IPS DF 19.7 (cell line): ENCODE measurements at places on chromosomes 1 and 21.

DNA sequence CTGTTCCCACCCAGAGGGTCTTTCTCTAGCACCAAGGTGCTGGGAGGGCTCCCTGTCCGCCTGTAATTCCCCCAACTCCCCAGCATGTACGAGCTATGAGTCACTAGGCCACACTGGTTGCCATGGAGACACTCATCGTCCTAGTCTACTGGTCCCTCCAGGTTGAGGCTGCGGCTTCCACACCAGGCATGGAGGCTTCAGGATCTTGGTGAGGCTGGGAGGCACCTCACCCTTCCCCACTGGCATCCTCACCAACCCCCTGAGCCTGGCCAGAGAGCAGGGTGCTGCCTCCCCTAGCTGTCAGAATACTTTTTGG, 75.6 kb upstream of the KAZN start:
- peak; percentile 20 for DNase-seq

GRCh38 chr1:83619170-83619896, 379.6 kb downstream of the TTLL7 start:
- no peak for DNase-seq

DNA sequence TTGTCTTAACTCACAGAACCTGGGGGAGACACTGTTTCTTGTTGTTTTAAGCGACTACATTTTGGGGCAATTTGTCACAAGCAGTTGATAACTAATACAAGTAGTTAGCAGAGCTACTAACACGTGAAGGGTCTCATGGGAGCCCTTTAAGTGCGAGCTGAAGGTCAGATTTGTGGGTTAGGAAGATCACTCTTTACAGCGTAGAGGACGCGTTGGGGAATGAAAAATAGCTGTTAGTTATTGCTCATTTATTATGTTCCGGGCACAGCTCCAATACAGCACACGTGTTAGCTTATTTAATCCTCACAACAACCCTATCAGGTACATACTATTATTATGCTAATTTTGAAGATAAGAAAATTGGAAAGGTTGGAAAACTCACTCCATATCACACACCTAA, 95.9 kb downstream of the ACTL8 start:
- no peak for DNase-seq

GRCh38 chr1:155300553-155301329, 497 bp downstream of the PKLR start:
- DNase-seq = no peak

DNA sequence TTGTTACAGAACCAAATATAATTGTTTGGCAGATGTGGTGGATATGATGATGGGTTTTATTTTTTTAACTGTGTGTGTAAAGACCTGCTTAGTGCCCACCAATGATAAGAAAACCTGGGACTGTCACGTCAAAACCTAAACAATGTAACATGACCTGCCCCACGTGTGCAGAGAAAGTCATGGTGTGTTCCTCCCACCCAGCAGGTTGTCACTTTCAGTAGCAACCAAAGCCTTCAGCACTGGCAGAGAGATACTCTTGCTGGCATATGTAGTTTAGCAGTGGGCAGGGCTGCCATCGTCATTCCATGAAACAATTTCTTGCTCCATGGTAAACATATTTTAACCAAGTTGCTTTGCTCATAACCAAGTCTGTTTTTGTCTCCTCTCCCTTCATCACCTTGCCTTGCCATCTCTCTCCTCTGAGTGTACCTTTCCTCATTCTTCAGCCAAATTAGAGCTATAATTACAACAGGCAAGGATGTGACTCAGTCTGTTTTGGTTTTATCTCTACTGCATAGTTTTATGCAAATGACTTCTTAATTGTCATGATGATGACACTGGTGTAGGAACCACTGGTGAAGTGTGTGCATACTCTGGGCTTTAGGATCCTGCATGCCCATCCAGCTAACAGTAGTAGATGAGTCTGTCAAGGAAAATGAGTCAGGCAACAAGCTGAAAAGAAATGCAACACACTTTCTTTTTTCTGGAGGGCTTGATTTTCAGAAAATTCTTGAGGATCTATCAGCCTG, 150.3 kb downstream of the EDEM3 start:
- DNase-seq = no peak

DNA sequence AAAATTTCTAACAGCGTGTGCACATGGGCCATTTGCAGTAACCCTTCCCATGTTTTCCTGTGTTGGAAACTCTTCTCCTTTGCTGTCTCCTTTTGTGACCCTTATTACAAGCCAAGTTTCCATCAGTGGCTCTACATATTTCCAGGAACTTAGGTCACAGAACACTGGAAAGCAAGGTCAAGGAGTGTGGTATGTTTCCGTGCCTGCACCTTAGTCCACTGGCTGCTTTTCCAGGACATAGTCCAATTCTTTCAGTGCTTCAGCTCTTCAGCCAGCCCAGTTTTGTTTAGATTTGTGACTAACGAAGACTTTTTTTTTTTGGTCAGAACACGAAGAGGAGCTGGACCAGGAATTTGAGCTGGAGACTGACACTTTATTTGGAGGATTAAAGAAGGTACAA, 33.8 kb downstream of the HHAT start:
- DNase-seq = no peak

GRCh38 chr1:209249785-209250440, 333.6 kb upstream of the CAMK1G start:
- no peak for DNase-seq

DNA sequence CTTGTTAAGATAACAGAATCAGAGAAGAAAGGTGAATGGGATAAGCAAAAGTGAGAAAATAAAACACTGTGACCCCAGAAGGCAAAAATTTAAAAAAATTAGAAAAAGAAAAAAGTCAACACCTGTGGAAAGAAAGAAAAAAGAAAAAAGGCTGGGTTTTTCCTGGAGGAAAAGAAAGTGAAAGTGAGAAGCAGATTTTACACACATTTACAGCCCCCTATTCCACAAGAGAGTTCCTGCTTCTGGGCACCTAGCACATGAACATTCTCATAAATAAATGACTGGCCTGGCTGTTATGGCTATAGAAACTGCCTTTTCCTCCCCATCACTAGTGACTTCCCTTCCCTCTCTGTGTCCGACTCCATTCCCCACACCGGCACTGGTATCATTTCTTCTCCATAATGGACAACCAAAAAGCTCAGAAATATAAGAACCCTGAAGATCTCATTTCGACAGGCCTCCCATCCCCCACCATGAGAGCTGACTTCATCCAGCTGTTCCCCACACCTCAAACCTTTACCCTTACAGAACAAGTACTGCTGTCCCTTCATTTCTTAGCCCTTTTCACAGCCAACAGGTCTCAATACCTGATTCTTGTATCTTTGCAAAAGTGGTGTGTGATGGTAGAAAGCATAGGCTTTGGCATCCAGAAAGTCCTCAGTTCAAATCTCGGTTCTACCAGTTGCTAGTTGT, 12.6 kb downstream of the MTF1 start:
- no peak for DNase-seq

GRCh38 chr1:220430059-220430458, 97.9 kb upstream of the MARK1 start:
- DNase-seq = peak; percentile 20

GRCh38 chr1:178743801-178744200, 18.8 kb downstream of the RALGPS2 start:
- DNase-seq = no peak

DNA sequence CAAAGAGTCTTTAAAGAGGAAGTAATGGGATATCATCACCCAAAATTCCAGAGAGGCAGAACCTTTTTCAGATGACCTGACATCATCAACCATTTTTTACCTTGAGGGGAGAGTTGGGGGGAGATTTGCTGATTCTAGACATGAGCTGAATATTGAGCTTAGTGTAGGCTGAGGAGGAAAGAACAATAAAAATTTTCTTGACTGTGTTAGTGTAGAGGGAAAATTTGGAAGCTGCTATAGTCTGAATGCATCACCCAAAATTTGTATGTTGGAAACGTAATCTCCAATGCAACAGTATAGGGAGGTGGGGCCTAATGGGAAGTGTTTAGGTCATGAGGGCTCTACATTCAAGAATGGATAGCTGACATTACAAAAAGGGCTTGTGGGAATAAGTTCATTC, 17.8 kb upstream of the CD84 start:
- no peak for DNase-seq

DNA sequence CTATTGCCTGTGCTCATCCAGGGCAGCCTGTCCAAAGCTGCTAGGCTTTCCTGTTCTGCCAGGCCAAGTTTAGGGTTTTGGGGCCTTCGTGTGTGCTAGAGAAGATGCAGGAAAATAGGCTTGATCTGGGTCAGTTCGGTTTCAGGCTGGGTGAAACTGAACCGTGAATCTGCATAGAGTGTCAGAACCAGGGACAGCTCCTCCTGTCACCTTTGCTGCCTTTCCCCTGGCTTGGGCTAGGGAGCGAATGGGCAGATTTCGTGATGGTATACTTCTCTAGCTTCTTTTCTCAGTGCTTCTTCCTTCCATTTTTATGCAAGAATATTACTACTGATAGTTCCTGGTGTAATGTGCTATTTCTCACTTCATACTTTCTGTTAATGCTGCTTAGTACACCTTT, 6.0 kb upstream of the AGO1 start:
- no peak for DNase-seq

DNA sequence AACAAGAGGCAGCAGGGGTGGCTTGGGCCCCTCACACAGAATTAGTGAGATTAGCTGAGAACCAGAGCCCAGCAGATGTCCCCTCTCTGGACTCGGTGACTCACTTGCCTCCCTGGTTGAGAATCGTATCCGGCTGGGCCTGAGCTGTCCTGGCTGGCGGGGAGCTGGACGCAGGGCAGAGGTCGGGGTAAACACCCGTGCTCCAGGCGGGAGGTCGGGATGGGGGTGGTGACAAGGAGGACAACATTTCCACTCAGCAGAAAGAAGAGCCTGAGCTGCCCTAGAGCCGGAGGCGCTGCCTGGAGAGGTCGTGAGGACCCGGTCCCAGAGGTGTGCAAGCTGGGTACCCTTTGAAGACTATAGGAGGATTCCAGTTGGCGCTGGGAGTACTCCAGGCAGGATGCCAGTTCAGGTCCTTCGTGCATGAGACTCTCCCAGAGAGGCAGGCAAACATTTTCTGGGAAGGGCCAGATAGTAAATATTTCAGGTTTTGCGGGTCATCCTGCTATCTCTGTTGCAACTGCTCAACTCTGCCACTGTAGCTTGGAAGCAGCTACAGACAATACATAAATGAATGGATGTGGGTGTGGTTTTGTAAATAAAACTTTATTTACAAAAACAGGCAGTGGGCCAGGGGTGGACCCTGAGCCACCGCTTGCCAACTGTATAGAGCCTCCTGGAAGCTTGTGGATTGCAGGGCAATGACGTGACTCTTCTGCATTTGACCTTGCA, 116.8 kb upstream of the WNT4 start:
- DNase-seq = no peak

GRCh38 chr1:186679924-186680244, 339 bp downstream of the PTGS2 start:
- DNase-seq = no peak

DNA sequence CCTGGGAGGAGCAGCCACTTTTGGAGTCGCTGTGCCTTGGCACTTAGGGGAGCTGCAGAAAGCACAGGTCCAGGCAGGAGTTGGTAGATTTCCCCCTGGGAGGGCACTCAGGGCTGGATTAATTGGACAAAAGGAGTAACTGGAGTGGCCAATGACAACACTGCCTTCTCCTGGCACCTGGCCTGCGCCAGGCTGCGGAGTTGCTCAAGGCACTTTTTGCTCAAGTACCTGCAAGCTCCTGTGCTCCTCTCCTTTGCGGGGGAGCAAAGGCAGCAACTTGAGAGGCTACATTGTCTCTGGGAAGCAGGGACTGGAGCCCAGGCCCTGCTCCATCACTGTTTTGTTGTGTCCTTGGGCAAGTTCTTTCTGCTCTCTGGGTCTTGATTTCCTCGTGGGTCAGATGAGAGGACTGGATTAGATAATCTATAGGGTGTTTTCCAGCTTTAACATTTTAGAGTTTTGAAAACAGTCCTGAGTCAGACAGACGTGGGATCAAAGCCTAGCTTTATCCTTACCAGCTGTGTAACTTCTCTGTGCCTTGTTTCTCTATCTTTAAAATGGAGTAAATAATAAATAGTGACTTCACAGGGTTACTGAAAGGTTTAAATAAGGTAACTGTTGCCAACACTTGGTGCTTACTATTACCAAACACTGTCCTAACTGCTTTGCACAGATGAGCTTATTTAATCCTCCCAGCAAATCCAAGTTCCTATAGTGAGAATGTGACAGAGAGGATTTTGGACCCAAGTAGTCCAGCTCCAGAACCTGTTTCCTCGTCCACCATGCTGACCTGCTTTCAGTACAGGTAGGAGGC, 18.0 kb upstream of the GRHL3 start:
- no peak for DNase-seq

DNA sequence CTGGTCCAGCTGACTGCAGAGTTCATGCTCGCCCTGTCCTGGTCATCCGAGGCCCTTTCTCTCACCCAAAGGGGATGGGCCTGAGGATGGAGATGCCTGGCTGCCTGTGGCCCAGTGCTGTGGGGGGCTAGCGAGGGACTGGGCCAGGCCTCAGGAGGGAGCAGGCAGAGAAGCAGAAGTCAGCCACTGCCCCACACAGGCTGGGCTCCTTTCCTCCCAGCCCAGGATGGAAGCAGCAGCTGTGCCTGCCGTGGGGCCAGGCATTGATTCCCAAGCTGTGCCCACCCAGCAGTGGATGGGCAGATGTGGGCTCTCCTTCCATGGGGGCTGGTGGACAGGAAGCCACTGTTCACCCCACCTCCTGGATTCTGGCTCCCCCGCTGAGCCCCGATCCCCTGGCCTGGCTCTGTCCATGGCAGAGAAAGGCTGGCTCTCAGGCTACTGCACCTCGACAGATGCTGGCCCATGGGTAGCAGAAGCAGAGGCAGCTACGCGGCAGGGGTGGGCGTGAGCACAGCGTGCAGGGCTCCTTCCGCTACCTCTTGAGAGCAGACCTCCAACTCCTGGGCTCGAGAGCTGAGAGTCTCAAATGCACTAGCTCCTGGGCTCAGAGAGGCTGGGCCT, 24.6 kb downstream of the RUNX3 start:
- DNase-seq = no peak

- DNase-seq = no peak
Measured at GRCh38 chr21:25507522-25507921, 99.8 kb downstream of the MRPL39 start.
